ENCODE measurements at places on chromosomes 5 and 9. TPM values are rescaled to one million over a fixed set of nuclear protein-coding genes. Genes with fewer than 3 reads are reported as not detected.

DNA sequence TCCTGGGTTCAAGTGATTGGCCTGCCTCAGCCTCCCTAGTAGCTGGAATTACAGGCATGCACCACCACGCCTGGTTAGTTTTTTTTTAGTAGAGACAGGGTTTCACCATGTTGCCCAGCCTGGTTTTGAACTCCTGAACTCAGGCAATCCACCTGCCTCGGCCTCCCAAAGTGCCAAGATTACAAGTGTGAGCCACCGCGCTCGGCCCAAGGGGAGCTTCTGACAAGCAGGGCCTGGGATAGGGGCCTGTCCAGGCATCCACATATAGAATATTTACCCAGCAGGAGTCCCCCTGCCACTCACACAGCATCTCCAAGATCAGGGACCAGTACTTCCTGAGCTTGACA, 10.1 kb downstream of the IRF1 start:
- peak; percentile 32 for DNase-seq

GRCh38 chr5:141559461-141559860, 59.3 kb downstream of the DIAPH1 start:
- no peak for DNase-seq

- DNase-seq, result no peak
Observed at GRCh38 chr9:34417734-34418133, 40.6 kb downstream of the FAM219A start.

DNA sequence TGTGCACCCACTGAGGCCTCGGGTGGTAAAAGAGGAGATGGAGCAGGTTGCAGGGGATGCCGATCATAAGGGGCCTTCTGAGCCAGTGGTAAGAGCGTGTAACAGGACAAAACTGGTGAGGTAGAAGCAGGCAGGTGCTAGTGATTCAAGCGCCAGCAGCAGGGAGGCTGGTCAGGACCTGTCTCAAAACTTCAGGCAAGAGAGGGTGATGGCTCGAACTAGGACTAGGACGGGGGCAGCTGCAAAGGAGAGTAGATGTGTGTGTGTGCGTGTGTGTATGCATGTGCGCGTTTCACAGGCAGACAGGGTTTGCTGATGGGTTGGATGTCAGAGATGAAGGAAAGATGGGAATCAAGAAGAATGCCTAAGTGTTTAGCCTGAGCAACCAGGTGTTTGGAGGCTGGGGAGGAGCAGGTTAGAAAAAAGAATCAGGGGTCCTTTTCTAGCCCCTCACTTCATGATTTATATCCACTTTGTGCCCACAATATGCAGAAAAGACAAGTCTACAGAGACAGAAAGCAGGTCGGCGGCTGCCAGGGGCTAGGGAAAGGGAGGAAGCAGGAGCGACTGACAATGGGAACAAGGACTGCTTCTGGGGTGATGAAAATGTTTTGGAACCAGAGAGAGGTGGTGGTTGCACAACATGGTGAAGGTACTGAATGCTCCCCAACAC, 15.2 kb downstream of the HRH2 start:
- no peak for DNase-seq

Gene GEMIN5
- total RNA-seq, result 15.5 TPM

DNA sequence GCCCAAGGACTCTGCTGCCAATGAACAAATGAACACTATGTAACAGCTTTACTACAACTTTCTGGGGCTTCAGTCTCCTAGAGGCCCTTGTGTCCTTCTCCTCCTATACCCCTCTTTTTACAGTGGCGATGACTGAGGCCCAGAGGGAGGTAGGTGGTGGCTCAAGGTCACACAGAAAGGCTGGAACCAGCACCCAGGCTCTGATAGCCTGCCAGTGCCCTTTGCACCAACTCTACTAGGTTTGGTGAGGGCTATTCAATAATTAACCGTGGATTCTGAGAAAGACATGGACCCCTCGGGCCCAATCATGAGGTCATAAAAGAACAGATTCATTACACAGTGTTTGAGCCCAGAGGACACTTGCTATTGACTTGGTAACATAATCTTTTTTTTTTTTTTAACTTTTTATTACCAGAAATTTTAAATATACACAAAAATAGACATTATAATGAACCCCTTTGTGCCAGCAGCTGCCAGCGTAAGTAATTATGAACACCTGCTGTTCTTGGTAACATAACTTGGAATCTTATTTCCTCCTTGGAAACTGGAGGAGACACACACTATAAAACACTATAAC, 6.1 kb upstream of the ALDH1B1 start:
- DNase-seq, result no peak

DNA sequence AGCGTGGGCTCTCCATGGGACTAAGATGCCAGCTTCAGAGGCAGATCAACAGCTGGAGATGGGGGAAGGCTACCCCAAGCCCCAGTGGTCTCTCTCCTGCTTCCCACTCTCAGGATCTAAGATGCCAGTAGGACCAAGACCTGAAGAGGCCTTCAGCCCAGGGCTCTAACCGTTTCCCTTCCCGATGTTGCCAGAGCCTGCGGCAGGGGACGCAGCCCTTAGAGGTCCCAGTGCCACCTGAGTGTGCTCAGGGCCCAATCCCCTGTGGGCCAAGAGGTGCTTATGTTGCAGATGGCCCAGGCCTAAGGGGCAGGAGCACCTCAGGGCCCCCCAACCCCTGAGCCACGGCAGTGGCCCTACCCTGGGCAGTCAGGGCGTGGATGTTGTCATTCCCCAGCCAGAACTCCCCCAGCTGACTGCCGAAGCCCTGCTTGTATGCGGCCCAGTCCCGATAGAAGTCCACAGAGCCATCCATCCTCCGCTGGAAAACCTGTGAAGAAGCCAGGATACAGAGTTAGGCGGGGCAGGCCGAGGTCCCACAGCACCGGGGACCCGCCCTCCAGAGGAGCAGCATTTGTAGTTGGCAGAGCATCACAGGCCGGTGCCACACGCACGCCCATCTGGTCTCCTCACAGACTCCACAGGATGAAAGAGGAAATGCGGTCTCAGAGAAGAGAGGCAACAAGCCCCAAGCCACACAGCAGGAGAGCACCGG, 5.4 kb downstream of the FCN1 start:
- DNase-seq, result no peak

- DNase-seq, result no peak
Observed at GRCh38 chr9:121889990-121890563, 203.0 kb downstream of the TTLL11 start.

Gene C5orf58
- total RNA-seq, result not detected

DNA sequence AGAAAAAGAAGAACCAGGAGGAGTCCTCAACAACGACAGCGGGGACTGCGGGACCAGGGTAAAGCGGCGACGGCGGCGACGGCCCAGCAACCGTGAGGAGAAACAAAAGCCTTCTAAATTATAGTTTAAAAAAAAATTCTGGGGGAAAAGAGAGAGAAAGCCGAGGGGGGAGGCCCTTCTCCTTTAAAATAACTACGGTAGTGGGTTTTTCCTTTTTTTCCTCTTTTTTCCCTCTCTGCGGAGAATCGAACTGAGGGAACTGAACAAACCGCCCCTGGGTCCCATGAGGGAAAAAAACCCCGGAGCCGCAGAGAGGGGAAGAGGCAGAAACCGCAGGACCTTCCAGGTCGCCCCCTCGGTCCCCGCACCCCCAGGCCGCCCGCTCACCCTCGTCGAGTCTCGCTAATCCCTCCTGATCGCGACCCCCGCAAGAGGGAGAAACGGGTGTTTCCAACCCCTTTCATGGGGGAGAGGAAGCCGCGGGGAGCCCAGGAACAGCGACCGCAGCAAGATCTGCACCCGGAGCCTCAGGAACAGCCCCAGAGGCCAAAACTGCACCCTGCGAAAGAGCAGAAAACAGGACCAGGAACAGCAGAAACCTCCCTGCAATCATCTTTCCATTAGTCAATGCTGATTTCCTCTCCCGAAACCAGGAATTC, 453 bp downstream of the CPEB4 start:
- DNase-seq, result peak; percentile 70

- no peak for DNase-seq
Observed at GRCh38 chr5:126248611-126249010, 174.6 kb upstream of the GRAMD2B start.

Gene CCDC112
- 11.5 TPM for total RNA-seq

- no peak for DNase-seq
Observed at GRCh38 chr9:104456831-104457230, 47.2 kb upstream of the OR13F1 start.

GRCh38 chr5:95900383-95900958, 61.2 kb downstream of the ELL2 start:
- no peak for DNase-seq

Gene TNFSF15
- total RNA-seq, result 2.8 TPM

GRCh38 chr9:111036946-111037345, 1.3 kb downstream of the LPAR1 start:
- DNase-seq, result no peak

Gene COL15A1
- 11.2 TPM for total RNA-seq

DNA sequence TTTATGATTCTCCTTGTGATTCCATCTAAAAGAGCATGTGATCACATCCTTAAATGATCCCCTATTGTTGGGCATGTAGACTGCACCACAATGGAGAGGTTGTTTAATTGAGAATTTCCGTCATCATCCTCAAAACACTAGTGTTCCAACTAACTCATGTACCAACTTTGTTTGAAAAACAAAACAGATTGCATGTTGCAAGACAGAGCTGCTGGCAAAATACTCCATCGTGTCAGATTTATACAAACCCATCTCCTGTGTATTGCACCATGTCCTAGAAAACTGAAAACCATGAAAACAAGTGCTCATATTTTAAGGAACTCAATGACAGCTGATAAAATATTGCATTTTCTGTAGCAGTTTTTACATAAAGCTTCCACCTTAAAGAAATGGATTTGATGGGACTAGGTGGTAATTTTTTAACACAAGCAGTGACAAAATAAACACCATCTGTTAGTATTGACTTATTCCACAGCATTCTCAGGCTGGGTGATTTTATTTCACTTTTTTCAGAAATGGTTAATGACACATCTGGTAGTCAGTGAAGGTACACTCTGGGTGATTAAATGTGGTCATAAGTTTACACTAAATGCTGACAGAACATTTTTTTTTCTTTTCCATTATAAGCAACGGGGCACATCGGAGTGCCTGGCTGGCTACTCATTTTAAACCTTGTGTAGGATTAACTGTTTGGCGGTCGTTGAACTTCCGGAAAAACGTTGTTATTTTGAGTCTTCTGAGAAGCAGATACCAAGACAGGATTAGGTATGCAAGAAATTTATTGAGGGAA, 602.9 kb upstream of the WWC1 start:
- no peak for DNase-seq

DNA sequence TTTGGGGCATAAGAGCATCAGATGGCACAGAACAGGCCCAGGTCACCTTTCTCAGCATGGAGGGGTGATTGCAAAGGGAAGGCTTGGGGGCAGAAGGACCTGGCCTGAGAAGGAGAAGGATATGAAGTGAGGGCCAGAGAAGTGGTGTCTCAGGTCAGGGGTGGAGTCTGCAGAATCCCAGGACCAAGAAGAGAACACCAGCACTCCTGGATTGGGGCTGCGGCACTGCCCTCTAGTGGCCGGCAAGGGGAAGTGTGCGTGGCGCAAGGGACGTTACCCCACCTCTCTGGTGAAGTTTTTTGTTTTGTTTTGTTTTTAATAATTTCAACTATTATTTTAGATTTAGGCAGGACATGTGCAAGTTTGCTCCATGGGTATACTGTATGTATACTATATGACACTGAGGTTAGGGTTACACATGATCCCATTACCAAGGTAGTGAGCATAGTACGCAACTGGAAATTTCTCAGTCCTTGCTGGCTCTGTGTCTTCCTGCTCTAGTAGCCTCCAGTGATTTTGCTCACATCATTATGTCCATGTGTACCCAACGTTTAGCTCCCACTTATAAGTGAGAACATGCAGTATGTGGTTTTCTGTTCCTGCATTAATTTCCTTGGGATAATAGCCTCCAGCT, 1548.6 kb downstream of the EFNA5 start:
- peak; percentile 44 for DNase-seq

Gene ACTBL2
- total RNA-seq, result not detected

DNA sequence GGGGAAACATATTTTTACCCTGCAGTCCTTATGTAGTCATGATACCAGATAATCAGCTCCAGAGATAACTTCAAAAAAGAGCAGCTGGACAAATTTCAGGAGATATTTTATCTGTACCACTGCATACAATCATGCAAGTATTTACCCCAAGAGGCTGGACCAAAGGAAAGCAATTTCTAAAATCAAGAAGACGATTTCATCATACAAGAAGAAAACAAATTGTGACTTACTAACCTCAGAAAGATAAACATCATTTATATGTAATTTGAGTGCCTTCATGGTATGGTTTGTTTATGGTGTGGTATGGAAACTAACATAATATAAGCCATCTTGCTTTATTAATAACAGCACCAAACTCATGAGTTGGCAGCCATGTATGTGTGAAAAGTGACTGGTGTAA, 603.6 kb downstream of the PSAT1 start:
- no peak for DNase-seq

GRCh38 chr9:98879963-98880310, 63.8 kb upstream of the COL15A1 start:
- DNase-seq, result no peak

DNA sequence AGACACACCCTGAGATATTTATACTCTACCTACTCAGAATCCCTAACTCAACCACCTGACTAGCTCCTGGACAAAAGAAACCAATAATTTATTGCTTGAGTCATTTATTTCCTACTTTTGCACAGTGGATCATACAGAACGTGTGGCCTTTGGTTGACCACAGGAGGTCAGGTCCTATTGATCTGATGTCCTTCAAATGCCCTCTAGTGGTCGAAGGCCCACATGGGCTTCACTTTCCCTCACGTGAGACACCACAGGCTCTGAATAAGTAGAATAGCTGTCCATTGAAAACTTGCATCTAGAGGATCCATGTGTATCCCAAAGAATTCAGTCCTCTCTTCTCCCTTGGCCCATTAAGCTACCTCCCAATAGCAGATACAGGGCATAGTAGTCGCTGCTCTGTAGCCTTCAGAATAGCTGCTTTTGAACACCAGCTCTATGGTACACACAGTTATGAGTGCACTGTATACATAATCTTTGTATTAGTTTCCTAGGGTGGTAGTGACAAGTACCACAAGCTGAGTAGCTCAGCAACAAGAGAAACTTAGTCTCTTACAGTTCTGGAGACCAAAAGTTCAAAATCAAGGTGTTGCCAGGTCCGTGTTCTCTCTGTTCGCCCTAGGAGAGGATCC, 177.6 kb upstream of the SMARCA2 start:
- no peak for DNase-seq

DNA sequence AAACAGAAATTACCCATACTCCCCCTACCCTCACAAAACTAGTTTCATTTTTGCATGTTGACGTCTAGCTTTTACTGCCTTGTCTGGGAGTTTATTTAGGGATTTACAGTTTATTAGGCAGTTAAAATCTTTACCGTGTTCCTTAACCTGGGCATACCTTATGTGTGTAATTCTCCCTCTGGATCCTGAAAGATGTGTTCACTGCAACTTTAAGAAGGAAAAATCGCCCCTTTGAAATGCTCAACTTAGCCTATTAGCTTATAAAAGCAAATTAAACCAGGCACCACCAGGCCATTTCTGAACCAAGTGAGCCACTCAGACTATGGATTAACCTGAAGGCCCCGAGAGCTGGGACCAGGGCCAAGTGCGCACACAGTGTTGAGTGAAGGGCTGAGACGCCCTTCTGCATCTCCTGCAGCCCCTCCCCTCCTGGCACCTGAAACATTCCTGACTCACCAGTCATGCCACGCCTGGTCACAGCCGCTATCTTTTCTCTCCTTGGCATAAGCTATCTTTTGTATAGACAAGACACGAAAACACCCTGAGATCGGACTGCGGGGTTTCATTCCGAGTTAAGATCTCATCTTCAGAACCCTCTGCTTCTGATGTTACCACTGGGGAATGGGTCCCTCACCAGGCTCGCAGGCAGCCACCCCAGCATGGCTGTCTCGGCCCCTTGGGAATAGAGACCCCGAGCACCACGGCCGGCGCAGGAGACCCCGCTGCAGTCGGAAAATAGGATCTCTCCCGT, 111.9 kb downstream of the ROR2 start:
- peak; percentile 72 for DNase-seq

GRCh38 chr5:77935506-77936364, 159.6 kb upstream of the TBCA start:
- no peak for DNase-seq
